ENCODE measurements at places on chromosomes 12 and 14.
A peak's percentile ranks its signal among the peaks of the same experiment; 100 is the strongest.

GRCh38 chr12:26298785-26299621 is 103.6 kb downstream of the SSPN start:
- DNase-seq: peak; percentile 86

DNA sequence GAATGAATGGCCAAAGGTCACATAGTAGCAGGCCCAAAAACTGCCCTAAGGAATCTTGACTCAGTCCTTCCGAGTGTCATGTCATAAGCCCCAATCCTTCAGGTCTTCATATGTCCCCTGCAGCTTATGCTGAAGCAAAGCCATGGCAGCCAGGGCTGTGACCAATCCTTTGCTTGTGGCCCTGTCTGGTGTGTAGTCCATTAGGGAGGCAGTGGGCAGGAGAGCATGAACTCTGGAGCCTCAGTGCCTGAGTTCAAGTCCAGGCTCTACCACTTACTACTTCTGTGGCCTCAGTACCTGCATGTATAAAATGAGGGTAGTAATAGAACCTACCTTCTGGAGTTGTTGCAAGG is 20.3 kb downstream of the PLEKHG3 start:
- DNase-seq: no peak

DNA sequence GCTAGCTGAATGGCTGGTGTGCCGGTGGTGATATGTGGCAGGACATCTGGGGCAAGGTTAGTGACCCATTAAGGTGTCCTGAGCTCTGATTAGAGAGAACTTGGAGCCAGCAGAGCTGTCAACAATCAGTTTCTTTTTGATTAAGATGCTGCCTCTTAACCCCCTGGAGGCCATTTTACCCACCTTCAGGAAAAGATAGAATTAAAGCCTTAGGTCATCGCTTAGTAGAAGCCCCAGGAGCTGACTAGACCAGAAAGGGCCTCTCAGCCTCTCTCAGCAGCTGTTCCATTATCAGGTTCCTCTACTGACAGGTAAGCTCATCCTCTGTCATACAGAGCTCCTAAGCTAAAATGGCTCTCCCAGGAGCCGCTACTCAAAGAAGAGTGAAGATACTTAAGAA is 339.0 kb downstream of the FUT8 start:
- DNase-seq: no peak

DNA sequence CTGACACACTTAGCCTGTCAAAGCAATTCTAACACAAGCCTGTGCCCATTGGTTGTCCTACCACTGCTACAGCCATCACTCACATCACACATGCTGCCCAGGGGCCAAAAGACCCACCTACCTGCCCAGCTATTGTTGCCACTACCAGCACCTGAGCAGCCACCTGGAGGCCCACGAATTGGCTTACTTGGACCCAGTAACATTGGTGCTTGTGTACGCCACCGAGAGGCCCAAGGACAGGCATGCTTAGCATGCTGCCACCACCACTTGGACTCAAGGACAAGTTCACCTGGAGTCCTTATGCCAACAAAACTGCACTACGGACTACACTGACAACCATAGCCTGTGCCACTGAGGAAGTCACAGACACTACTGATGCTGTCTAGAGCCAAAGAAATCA is 221.1 kb downstream of the SLC38A4 start:
- no peak for DNase-seq

DNA sequence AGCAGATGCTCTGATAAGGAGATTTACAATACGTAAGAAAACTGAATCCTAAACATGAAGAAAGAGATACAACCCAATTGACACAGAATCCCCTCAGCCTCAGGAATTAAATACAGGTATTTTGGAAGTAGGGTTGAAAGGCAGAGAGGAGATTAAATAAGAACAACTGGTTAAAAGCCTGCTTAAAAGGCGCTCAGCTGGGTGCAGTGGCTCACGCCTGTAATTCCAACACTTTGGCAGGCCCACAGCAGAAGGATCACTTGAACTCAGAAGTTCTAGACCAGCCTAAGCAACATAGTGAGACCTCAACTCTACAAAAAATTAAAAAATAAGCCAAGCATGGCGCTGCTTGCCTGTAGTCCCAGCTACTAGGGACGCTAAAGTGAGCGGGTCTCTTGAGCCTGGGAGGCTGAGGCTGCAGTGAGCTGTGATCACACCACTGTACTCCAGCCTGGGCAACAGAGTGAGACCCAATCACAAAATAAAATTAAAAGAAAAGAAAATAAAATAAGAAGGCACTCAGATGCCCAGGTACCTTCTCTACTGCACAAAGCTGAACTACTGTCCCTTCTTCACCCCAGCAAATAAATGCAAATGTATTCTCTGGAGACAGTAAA is 32.9 kb downstream of the MED13L start:
- DNase-seq: no peak

GRCh38 chr12:62689042-62689839 is 222.6 kb downstream of the MON2 start:
- no peak for DNase-seq
